ENCODE measurements at places on chromosomes 5 and 9.

GRCh38 chr9:15158064-15158463, 149.0 kb downstream of the TTC39B start:
- DNase-seq: no peak

- DNase-seq: no peak
Observed at GRCh38 chr9:91315191-91315590, 46.5 kb downstream of the AUH start.

- DNase-seq: no peak
Observed at GRCh38 chr5:36452424-36453006, 150.8 kb upstream of the RANBP3L start.

DNA sequence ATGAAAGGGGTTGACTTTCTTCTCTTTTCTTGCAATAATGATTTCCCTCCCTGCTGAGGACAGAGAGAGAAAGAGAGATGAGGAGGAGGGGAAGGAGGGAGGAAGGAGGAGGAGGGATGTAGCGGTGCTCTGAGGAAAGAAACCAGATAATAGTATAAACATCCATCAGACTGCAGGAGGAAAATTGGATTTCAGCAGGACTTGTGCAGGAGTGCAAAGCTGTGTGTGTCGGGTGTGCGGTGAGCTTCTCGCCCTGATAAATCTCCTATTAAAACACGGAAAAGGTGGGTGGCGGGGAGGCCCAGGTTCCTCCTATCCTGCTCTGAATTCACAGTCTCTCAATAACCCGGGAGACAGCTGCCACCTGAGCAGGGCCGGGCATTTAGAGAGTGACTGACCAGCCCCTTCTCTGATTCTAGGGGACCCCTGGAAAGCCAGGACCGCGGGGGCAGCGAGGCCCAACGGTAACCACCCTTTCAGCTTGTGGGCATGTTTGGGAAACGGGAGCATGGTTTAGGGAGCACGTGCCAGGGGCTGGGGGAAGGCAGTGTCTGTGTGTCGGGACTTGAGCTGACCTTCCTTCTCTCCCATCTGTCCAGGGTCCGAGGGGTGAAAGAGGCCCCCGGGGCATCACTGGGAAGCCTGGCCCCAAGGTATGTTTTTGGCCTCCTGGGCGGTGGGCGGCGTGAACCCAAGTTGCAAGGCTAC, 85.8 kb upstream of the FCN2 start:
- DNase-seq: no peak

- no peak for DNase-seq
Observed at GRCh38 chr5:504326-505154, 19.7 kb downstream of the SLC9A3 start.

GRCh38 chr9:38421498-38422211, 2.6 kb downstream of the IGFBPL1 start:
- DNase-seq: no peak

DNA sequence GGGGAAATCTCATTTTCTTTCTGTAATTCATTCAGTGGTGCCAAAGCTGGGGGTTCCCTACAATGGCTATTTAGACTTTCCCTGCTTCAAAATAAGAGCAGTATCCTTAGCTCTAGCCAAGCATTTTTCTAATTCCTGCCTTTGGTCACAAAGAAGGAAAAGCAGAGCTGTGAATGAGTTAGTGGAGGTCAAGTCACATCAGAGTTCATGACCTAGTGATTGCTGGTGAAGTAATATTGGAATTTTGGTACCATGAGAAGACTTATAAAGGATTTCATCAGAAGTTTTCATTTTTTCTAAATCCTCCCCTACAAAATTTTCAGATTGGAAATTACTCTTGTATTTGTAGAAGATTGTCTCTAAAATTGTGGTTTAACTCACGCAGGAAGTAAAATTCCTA, 28.0 kb downstream of the DNAJC21 start:
- no peak for DNase-seq

GRCh38 chr9:96655198-96655851, at the start of gene PRXL2C:
PRXL2C (minus strand) TSS chr9:96655317; CDS start chr9:96655281, 36 bp downstream.
- peak; percentile 51 for DNase-seq

DNA sequence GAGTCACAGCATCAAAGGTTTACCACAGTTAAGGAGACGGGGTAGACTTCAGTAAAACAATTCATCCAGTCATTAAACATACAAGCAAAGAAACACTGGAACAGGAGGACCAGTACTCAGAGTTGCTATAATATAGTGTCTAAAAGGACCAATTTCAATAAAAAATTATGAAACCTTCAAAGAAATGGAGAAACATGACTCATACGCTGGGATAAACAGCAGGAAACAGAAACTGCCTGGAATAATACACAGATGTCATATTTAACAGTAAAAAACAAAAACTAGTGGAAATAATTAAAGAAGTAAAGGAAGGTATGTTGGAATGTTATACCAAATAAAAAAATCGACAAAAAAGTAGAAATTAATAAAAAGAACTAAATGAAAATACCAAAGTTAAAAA, 1075.9 kb downstream of the NR2F1-AS1 start:
- no peak for DNase-seq

- no peak for DNase-seq
Observed at GRCh38 chr9:87359264-87359663, 138.4 kb upstream of the DAPK1 start.

- DNase-seq: no peak
Observed at GRCh38 chr5:133746834-133747233, 134.5 kb upstream of the FSTL4 start.

- no peak for DNase-seq
Observed at GRCh38 chr9:84519413-84519812, 150.1 kb upstream of the NTRK2 start.

DNA sequence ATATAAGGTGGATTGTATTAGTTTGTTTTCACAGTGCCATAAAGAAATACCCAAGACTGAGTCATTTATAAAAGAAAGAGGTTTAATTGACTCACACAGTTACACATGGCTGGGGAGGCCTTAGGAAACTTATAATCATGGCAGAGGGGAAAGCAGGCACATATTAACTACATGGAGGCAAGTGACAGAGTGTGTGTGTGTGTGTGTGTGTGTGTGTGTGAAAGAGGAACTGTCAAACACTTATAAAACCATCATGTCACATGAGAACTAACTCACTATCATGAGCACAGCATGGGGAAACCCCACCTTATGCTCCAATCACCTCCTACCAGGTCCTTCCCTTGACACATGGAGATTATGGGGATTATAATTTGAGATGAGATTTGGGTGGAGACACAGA, 118.6 kb downstream of the SPEF2 start:
- peak; percentile 18 for DNase-seq

GRCh38 chr9:112048924-112049691, 126.0 kb downstream of the SUSD1 start:
- no peak for DNase-seq

DNA sequence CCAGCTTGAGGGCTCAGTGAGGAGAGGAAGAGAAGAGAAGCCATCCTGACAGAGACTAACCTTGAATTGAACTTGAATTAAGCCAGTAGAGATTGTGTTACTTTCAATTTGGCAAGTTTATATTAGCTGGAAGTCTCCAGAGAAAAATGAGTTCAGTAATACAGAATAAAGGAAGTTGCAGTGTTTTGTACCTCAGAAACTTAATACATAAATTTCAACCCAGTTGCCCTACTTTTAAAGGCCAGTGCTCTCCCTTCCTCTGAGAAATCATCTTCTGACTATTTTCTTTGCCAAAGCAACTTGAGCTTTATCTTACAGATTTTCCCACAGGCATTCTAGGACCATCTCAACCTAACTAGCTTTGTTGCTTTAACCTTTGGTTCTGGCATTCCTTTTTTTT, 231.0 kb upstream of the GAS1 start:
- DNase-seq: no peak

GRCh38 chr5:159059722-159060121, 40.0 kb downstream of the EBF1 start:
- DNase-seq: no peak

Measured in stimulated activated CD4-positive, alpha-beta T cell treated with anti-CD3 and anti-CD28 coated beads, TNF-alpha, amount 100 ng/mL, for 1 hour (primary cell).